ENCODE measurements at places on chromosomes 4 and X. TPM values are rescaled to one million over a fixed set of nuclear protein-coding genes. Genes with fewer than 3 reads are reported as not detected.

The GABRQ gene
- 0.05 TPM for total RNA-seq

DNA sequence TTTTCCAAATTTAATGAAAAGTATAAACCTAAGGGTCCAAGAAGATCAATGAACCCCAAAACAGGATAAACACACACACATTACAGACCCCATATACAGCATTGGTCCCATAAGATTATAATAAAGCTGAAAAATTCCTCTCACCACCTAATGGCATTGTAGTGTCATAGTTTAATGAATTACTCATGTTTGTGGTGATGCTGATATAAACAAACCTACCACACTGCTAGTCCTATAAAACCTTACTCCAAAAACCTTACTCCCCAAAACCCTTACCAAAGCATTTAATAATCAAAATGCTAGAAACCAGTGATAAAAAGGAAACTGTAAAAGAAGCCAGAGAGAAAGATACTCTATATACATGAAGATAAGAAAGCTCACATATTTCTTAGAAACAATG, 148.1 kb upstream of the SH3RF1 start:
- DNase-seq = no peak
- no peaks in the 10 kb centered on the region for H3K4me1 ChIP-seq
- H3K36me3 ChIP-seq = no peaks in the 10 kb centered on the region
- no peaks in the 10 kb centered on the region for H3K27me3 ChIP-seq
- no peak overlapping the region for H3K27ac ChIP-seq

- no peaks in the 10 kb centered on the region for H3K36me3 ChIP-seq
- no peak for DNase-seq
- peaks cover 4% of the 10 kb centered on the region for H3K4me1 ChIP-seq
Measured at GRCh38 chr4:10006601-10007435, 14.5 kb downstream of the SLC2A9 start.

- H3K27ac ChIP-seq = no peak overlapping the region
- H3K36me3 ChIP-seq = no peaks in the 10 kb centered on the region
- H3K27me3 ChIP-seq = no peaks in the 10 kb centered on the region
- DNase-seq = no peak
- no peak overlapping the region for H3K4me3 ChIP-seq
- H3K4me1 ChIP-seq = no peaks in the 10 kb centered on the region
Measured at GRCh38 chr4:57424232-57424897, 314.2 kb upstream of the IGFBP7 start.

DNA sequence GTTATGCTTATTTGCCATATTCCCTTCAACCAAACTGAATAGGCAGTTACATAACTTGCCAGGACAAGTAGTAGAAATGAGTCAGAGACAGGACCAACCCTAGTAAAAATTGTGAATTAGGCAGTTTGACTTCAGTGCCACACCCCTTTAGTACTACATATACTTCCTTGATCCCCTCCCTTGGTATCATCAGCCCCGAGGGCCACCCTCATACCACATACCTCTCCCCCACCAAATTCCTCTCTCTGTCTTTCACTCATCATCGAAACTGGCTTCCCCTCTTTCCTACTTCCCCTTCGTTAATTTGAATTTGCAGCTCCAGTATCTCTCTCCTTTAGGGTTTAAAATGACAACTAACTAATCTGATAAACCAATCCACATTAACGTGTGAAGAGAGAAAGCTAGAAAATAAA, 7.9 kb upstream of the PTPN13 start:
- H3K27me3 ChIP-seq = no peaks in the 10 kb centered on the region
- no peak overlapping the region for H3K27ac ChIP-seq
- peaks cover 2% of the 10 kb centered on the region for H3K4me1 ChIP-seq
- H3K4me3 ChIP-seq = no peak overlapping the region
- no peak for DNase-seq

GRCh38 chr4:37645736-37646135, 40.4 kb downstream of the RELL1 start:
- H3K27ac ChIP-seq = no peak overlapping the region
- no peak for DNase-seq
- no peaks in the 10 kb centered on the region for H3K27me3 ChIP-seq
- H3K4me3 ChIP-seq = no peak overlapping the region
- no peaks in the 10 kb centered on the region for H3K36me3 ChIP-seq

The CT45A2 gene
- total RNA-seq = not detected

DNA sequence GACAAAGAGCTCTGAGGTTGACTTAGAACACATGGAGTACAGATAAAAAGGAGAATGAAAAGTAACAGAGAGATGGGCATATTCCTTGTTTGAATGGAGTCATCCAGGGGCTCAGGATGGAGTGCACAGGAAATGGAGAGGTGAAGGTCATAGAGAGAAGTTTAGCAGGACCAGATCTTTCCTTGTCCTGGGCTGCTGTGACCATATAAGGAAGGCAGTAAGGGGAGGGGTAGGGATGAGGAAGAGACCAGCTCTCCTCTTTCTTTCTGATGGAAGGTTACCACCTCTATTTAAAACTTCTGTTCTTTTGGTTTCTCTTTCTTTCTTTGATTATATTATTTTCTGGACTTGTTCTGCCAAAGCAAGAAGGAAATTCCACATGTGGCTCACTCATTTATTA, 27.0 kb downstream of the AR start:
- no peak for DNase-seq
- H3K4me1 ChIP-seq = peaks cover 3% of the 10 kb centered on the region
- H3K4me3 ChIP-seq = no peak overlapping the region
- no peaks in the 10 kb centered on the region for H3K27me3 ChIP-seq
- no peak overlapping the region for H3K27ac ChIP-seq
- H3K36me3 ChIP-seq = no peaks in the 10 kb centered on the region

The SHROOM4 gene
- 3.2 TPM for total RNA-seq

The GYG2 gene
- total RNA-seq = 3.2 TPM

- H3K4me3 ChIP-seq = no peak overlapping the region
- DNase-seq = no peak
- H3K4me1 ChIP-seq = no peaks in the 10 kb centered on the region
- H3K36me3 ChIP-seq = no peaks in the 10 kb centered on the region
- H3K27ac ChIP-seq = no peak overlapping the region
- no peaks in the 10 kb centered on the region for H3K27me3 ChIP-seq
Measured at GRCh38 chrX:2442694-2443093, 58.1 kb downstream of the DHRSX start.

DNA sequence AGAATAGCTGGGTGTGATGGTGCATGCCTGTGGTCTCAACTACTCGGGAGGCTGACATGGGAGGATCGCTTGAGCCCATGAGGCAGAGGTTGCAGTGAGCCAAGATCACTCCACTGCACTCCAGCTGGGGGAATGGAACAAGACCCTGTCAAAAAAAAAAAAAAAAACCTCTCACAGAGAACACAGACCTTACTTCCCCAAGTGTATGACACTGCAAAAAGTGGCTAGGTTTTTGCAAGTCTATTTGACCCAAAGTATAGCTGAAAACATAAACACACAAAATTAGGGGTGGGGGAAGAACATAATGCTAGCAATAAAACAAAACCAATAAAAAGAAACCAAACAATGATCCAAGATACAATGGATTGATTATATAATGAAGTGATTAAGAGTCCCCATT, 6.7 kb downstream of the LAMP2 start:
- H3K27me3 ChIP-seq = no peaks in the 10 kb centered on the region
- peaks cover 4% of the 10 kb centered on the region for H3K4me1 ChIP-seq
- no peak overlapping the region for H3K4me3 ChIP-seq
- no peaks in the 10 kb centered on the region for H3K36me3 ChIP-seq

DNA sequence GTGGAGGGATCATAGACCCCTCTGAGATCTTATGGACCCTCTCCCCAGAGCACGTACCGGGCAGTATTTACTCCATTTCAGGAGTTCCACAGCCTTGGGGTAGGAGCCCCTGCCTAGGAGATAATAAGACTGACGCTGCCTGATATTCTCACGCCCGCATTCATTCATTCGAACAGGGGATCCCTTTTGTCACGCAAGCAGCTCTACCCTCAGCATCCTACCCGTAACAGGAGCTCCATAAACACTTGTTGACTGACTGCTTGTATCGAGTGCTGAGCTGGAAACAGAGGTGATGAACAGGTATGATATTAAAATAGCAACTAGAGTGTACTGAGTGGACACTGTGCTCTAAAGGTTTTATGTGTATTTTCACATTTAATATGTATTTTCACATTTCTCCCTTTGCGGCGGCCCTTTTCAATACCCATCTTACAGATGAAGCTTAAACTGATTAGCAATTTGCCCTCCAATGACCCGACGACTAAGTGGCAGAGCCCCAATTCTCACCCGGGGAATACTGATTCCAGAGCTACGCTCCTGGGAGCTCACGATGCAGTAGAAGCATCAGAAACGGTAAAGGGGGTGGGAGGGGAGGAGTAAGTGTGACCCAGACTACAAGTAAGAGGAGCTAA, 888 bp downstream of the RAB28 start:
- peak overlapping the region; percentile 91 for H3K4me3 ChIP-seq
- peak overlapping the region; percentile 97 for H3K27ac ChIP-seq
- DNase-seq = no peak
- H3K4me1 ChIP-seq = no peaks in the 10 kb centered on the region

- no peaks in the 10 kb centered on the region for H3K27me3 ChIP-seq
- no peaks in the 10 kb centered on the region for H3K36me3 ChIP-seq
- DNase-seq = no peak
- H3K4me3 ChIP-seq = no peak overlapping the region
Measured at GRCh38 chr4:15037923-15038541, 35.8 kb downstream of the CPEB2 start.

The F9 gene
- total RNA-seq = not detected

DNA sequence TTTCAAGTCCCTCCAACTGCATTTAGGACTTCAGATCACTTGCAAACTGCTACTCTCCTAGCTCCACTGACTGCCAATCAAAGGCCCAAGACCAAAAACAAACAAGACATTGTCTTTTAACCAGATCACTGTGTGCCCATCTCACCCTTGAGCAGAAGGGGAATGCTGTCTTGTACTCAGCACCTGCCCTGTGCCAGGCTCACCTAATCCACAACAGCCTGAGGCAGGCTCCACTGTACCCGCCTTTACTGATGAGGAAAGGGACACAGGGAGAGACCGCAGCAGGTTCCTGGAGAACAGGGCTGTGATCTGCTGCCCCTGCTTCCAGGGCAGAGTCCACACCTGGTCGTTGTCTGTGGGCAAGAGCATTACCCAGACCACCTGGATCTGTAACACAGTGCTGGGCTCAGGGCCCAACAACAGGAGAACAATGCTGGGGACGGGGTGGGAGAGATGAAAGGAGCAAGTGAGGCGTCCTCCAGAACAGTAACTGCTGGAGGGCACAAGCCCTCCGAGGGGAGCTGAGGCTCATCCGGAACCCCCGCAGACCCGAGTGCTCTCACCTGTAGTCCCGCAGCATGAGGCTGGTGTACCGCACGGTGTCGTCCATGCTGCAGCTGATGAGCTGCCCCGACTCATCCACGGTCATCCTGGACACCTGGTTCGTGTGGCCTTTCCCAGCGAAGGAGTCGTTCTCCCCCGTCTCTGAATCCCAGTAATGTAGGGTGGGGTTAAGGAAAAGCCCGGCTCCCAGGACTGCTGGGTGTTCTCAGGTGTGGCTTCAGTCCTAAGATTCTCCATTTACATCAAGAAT, 33.9 kb downstream of the WDR1 start:
- H3K36me3 ChIP-seq = no peaks in the 10 kb centered on the region
- DNase-seq = no peak
- no peak overlapping the region for H3K27ac ChIP-seq
- H3K4me1 ChIP-seq = no peaks in the 10 kb centered on the region
- no peaks in the 10 kb centered on the region for H3K27me3 ChIP-seq
- H3K4me3 ChIP-seq = no peak overlapping the region

- peak; percentile 37 for DNase-seq
- H3K4me1 ChIP-seq = peaks cover 4% of the 10 kb centered on the region
- H3K27me3 ChIP-seq = no peaks in the 10 kb centered on the region
- H3K27ac ChIP-seq = peak overlapping the region; percentile 24
- no peaks in the 10 kb centered on the region for H3K36me3 ChIP-seq
- no peak overlapping the region for H3K4me3 ChIP-seq
Measured at GRCh38 chr4:4685810-4686795, 144.3 kb upstream of the STX18 start.

DNA sequence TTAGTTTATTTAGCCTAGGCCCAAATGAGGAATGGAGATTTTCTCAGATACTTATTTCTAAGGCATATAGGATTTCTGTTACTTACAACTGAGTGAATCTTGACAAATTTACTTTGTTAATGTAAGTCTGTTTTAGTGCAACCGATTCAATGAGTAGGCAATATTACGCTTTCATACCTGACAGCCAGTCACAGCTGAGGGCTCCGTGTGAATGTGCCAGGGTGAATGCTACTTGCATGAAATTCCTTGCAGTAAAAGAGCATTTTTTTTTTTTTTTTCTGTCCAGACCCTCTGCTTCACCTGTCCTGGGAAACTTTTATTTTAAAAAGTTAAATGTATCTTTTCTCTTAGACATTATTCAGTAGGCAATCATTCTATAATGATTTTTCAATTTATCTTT, 1100.0 kb downstream of the FAT4 start:
- H3K4me1 ChIP-seq = no peaks in the 10 kb centered on the region
- H3K27ac ChIP-seq = no peak overlapping the region
- no peaks in the 10 kb centered on the region for H3K27me3 ChIP-seq
- no peak overlapping the region for H3K4me3 ChIP-seq
- H3K36me3 ChIP-seq = no peaks in the 10 kb centered on the region

DNA sequence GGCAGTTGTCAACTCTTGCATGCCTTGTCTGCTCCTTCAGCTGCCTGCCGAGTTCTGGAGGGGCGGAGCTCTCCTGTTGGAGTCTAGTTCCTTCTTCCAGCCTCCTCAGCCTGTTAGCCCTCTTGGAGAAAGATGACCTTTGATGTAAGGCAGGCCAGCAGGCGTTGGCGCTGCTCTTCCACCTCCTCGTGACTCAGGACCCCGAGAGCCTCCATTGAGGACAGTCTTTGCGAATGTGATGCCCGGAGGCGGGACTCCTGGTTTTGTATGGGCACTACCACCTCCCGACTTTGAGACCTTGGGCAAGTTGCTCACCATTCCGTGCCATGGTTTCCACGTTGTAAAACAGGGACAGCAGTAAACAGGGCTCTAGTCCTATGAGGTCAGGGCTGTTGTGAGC, 108.3 kb downstream of the TENM3 start:
- H3K36me3 ChIP-seq = no peaks in the 10 kb centered on the region
- no peak for DNase-seq
- no peak overlapping the region for H3K4me3 ChIP-seq
- H3K27ac ChIP-seq = no peak overlapping the region
- no peaks in the 10 kb centered on the region for H3K4me1 ChIP-seq

DNA sequence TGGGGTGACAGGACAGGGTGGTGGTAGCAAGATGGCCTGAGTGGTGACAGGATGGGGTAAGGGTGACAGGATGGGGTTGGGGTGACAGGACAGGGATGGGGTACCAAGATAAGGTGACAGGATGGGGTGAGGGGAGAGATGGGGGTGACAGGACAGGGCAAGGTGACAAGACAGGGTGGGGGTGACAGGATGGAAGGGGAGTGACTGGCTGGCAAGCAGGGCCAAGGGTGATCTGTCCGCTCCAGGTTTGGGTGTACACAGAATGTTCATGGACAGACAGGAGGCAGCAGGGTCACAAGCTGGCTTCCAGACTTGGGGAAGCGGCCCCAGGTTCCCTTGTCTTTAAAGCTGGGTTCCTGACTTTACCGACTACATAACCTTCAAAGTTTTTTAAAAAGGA, 23.3 kb downstream of the RNF212 start:
- H3K27ac ChIP-seq = no peak overlapping the region
- no peak for DNase-seq
- no peaks in the 10 kb centered on the region for H3K27me3 ChIP-seq
- H3K36me3 ChIP-seq = no peaks in the 10 kb centered on the region
- no peaks in the 10 kb centered on the region for H3K4me1 ChIP-seq

- no peaks in the 10 kb centered on the region for H3K27me3 ChIP-seq
- H3K4me3 ChIP-seq = no peak overlapping the region
- peaks cover 6% of the 10 kb centered on the region for H3K4me1 ChIP-seq
- H3K27ac ChIP-seq = no peak overlapping the region
- no peaks in the 10 kb centered on the region for H3K36me3 ChIP-seq
Measured at GRCh38 chr4:38565271-38566199, 98.5 kb upstream of the KLF3 start.

- H3K4me1 ChIP-seq = peaks cover 9% of the 10 kb centered on the region
- no peaks in the 10 kb centered on the region for H3K36me3 ChIP-seq
- H3K27ac ChIP-seq = no peak overlapping the region
- no peaks in the 10 kb centered on the region for H3K27me3 ChIP-seq
Measured at GRCh38 chrX:24167719-24168472, 18.4 kb downstream of the ZFX start.

The RPGR gene
- 22.3 TPM for total RNA-seq

Data from ovary (tissue), 10 donors.